ENCODE measurements at places on chromosomes 4 and X. TPM values are rescaled to one million over a fixed set of nuclear protein-coding genes. Genes with fewer than 3 reads are reported as not detected.

POLN gene
- total RNA-seq, result 9.4 TPM

LINC00632 gene
- total RNA-seq, result 6.7 TPM

TMEM35A gene
- not detected for total RNA-seq

CT45A2 gene
- not detected for total RNA-seq

RADX gene
- total RNA-seq, result 7.5 TPM

HGFAC gene
- not detected for total RNA-seq

SPANXN3 gene
- total RNA-seq, result not detected

RBPJ gene
- 145 TPM for total RNA-seq

OSTC gene
- total RNA-seq, result 106 TPM

FBXW7 gene
- total RNA-seq, result 58.7 TPM

ARHGAP24 gene
- not detected for total RNA-seq

SMPX gene
- not detected for total RNA-seq

PAGE1 gene
- total RNA-seq, result not detected

TKTL2 gene
- total RNA-seq, result not detected

BANK1 gene
- total RNA-seq, result 0.66 TPM

RAB39B gene
- total RNA-seq, result 11.6 TPM

DIPK2B gene
- total RNA-seq, result not detected

MAGEC1 gene
- not detected for total RNA-seq

XAGE1B gene
- not detected for total RNA-seq

YIPF6 gene
- total RNA-seq, result 19.6 TPM
